ENCODE measurements at places on chromosomes 3 and 15.

GRCh38 chr15:63945007-63945788 lies 101.1 kb downstream of the DAPK2 start:
- peak; percentile 3 for DNase-seq

GRCh38 chr15:57921371-57921770 lies 144.1 kb downstream of the ALDH1A2 start:
- DNase-seq: no peak

DNA sequence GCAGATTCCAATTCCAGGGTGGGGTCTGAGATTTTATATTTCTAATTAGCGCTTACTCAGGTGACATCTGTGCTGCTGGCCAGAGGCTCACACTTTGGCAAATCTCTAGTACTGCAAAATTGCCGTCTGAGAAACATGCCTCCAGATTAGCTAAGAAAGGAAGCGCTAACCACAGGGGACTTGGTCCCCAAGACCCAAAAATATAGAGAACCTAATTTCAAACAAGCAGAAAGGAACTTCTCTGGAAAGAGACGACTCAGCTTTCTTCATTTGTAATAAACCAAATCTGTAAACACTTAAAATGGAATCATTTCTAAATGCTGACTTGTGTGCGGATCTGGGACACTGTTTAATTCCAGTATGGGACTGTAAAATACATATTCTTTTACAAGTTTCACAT lies 55.7 kb downstream of the B3GNT5 start:
- DNase-seq: no peak

DNA sequence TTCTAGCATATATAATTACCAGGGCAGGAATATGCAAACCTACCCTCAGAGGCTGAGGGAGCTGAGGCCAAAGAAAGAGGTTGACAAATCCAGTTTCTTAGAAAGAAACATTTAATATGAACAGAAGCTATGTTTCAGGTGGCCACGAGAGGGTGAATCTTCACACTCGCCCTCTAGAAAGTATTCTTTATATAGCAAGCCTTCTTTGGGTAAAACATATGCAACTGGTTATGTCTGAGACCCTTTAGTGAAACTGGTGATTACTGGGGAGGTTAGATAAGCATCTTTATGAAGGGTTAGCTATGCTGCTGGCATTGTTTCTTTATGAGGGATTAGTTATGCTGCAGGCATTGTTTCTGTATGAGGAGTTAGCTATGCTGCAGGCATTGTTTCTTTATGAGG lies 50.7 kb upstream of the GOLGA6L2 start:
- peak; percentile 20 for DNase-seq

DNA sequence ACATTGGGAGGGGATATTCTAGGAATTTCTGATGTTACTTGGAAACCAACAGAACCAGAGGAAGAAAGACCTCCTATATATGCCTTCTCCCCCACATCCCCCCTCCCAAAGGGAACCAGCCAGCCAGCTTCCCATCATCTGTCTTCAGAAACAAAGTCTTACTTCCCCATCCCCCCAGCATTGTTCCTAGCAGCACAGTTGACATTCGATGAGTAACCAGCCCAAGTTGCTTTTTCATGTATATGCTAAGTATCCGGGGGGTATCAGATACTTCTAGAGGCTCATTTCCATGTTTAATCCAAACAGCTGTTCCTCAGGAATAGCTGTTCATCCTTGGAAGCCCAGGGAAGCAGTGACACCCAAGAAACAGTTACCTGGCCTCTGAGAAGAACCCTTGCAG lies 16.0 kb downstream of the RMDN3 start:
- DNase-seq: no peak

DNA sequence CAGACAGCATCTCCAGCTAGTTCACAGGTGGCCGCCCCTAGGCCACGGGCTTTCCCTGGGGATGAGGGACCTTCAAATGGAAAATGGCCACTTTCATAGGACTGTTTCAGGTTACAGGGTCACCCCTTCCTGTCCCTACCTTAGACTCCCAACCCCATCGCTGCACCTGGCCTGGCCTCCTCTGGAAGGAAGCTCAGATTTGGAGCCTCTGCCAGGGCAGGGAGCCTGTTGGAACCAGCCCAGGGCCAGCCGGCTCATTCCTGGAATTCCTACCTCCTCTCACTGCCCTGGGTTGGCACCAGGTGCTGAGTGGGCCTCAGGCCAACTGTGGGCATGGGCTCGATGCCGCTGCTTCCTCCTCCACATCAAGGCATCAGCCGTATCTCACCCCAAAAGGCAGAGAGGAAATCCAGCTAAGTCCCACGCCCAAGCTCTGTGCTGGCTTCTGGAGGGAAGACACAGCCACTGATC lies 42.2 kb downstream of the KLHL25 start:
- no peak for DNase-seq

- no peak for DNase-seq
Observed at GRCh38 chr15:32656496-32656895, 15.0 kb downstream of the SCG5 start.

DNA sequence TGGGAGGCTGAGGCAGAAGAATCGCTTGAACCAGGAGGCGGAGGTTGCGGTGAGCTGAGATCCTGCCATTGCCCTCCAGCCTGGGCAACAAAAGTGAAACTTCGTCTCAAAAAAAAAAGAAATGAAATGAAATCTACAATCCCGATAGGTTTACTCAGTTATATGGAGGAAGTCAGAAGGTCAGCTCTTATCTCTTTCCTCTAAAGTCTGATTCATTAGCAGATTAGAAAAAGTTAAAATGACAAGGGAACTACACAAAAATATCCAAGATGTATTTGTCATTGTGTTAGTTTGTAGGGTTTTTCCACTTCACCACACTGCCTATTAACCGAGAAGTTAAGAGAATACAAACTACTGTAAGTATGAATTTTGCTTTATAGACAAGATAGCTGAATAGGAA lies 420.6 kb downstream of the SHQ1 start:
- DNase-seq: no peak

- DNase-seq: no peak
Observed at GRCh38 chr3:24342275-24342674, 152.4 kb downstream of the THRB start.

DNA sequence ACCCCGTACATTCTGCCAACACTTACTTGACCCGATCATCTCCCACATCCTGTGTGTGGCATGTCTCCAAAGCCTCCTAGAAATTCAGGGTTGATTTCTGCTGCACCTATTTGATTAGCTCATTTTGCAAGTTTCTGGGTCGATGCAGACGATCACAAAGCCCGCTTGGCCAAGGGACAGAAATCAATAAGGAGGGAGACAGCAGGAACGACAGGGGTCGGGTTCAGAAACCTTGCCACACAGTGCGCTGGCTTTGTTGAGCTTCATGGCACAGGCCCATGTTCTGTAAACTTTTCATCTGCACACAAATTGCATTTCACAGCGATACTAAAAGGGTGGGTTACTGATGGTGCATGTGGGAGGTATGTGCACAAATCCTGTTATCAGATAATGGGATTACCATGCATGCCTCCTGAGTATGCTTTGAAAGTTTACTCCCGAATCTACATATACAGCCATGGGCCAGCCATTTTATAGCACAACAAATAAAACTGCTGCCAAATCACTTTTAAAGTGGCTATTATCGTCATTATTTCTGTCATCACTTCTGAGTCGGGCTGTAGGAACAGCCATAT lies 95.9 kb upstream of the ATP11B start:
- peak; percentile 13 for DNase-seq

- no peak for DNase-seq
Observed at GRCh38 chr3:121411523-121411922, 134.3 kb downstream of the POLQ start.

GRCh38 chr3:148922467-148922866 lies 57.4 kb downstream of the CPA3 start:
- DNase-seq: no peak

DNA sequence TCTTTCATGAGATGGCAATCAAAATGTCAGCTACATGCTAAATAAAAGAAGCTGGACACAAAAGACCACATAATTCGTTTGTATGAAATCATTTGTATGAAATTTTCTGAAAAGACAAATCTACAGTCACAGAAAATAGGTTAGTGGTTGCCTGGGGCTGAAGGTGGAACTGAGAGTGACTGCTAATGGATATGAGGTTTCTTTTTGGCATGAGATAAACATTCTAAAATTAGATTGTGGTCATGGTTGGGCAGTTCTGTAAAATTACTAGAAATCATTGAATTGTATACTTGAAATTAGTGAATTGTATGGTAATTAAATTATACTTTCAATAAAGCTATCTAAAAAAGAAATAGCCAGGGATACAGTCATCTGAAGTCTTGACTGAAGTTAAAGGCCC lies 2.7 kb upstream of the DMXL2 start:
- DNase-seq: no peak

DNA sequence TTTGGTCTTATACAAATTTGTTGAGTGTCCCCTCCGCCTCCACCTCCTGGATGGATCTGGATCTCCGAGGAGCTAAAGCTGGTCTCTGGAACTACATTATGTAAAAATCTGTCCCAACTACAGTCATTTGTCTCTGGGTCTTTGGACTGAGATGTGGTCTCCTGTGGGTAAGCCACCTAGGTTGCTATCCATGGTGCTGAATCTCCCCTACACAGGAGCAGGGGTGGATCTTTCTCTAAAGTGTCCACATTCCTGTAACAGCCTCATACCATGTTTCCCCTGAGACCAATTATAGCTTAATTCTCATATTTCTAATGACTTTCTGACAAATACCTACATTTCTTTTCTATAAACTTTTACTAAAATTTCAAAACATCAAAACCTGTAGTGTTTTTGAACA lies 625.8 kb downstream of the TAFA4 start:
- no peak for DNase-seq

DNA sequence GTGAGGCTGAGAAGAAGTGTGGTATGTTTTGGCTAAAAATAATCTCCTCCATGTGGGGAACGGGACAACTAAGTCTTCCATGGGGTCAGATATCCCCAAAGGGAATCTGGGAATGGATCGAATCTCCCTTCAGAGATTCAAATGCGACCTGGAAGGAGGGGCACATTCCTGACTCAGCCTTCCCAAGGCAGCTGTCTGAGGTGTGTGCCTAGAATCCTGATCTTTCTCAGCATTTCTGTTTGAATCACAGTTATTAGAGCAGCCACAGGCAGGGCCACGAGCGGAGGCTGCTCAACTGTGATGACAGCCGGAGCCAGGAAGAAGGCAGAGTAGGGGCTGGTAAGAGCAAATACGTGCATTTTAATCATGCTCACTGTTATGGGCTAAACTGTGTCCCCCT lies 135.1 kb downstream of the ADAMTS17 start:
- DNase-seq: no peak

GRCh38 chr3:100629421-100630127 lies 20.2 kb downstream of the ADGRG7 start:
- no peak for DNase-seq

DNA sequence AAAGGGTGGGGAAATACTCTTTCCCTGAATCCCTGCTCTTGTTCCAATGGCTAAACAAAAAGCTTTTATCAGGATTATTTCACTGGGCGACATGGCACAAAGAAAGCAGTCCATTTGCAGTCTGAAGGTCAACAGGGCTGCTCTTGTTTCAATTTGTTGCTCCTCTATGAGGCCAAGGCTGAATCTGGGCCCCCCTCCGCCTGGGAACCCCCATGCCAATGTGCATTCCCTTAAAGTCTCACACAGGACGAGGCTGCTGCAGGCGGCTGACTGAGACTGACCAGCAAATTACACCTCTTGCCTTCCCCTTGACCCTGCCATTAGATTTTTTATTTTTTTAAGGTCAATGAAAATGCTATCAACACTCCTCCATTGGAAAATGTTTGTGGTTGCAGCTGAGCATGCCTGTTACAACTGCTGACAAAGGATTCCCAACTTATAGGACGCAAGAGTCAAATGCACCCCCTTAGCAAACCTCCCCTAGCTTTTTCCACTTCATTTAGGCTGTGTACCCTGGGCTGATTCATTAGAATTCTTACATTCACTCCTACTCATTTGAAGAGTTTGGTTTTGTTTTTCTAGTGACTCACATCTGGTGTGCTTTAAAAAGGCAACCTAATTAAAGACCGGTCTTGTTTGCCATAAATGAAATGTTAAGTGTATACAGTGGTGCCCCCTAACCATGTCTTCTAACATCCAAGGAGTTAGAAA lies 60.8 kb upstream of the ARHGEF3 start:
- DNase-seq: no peak

DNA sequence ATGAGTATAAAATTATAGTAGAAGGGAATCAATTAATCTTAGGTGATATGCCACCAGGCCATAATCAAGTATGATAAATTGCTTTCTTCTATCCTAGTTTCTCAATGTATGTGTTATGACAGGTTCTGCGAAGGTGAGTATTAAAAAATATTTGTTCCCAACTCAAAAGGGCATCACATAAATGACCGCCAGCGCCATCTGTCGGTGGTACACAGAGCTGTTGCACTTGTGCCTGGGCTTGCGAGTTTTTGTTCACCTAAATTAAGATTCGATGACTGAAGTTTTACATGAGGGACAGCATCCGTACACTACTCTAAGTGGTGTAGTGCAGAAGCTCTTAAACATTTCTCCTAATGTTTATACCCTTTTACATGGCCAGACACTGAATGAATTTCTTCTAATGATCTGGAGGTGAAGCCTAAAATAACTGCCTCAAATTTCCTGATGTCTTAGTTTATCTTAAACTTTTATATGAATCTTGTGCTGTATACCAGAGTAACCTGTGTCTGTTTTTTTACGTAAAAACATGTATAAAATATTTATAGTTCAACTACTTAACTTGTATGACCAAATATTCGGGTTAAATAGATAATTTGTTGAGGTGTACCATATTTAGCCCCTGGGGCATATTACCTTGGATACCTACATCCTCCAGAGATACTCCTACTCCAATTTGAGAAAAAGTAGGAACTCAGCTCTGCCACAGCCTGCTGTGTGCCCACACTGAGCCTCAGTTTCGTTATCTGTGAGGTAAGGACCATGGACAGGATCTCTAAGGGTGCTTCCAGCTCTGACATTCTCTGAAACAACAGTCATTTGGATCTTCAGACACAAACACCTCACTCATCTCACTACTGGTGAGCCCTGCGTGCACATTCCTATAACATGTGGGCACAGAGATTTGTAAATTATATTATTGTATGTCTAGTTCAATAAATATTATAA lies 365.6 kb downstream of the MAGI1 start:
- peak; percentile 3 for DNase-seq

GRCh38 chr3:26962492-26963360 lies 340.2 kb downstream of the LRRC3B start:
- DNase-seq: no peak

- peak; percentile 54 for DNase-seq
Observed at GRCh38 chr3:32467333-32468070, 35.1 kb downstream of the CMTM6 start.

DNA sequence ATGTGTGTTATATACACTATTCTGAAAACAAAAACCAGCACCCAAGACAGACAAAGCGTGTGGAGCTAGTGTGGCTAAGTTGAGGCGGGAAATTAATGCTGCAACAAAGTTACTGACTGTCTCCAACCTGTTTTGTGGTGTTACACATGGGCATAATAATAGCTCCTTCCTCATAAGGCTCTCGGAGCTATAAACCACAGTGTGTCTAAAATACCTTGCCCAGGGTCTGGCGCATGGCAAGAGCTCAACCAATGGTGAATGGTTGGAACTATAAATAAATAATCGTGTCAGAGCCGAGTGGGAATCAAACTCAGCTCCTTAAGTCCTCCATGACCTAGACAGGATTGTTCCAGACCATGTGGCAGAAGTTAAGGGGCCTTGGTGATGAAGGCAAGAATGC lies 35.9 kb upstream of the TFRC start:
- no peak for DNase-seq

Measured in NCI-H2227 treated with DMSO at 0.1 percent for 48 hours (cell line).